ENCODE measurements at places on chromosomes 12 and 14. TPM values are rescaled to one million over a fixed set of nuclear protein-coding genes. Genes with fewer than 3 reads are reported as not detected.

DNA sequence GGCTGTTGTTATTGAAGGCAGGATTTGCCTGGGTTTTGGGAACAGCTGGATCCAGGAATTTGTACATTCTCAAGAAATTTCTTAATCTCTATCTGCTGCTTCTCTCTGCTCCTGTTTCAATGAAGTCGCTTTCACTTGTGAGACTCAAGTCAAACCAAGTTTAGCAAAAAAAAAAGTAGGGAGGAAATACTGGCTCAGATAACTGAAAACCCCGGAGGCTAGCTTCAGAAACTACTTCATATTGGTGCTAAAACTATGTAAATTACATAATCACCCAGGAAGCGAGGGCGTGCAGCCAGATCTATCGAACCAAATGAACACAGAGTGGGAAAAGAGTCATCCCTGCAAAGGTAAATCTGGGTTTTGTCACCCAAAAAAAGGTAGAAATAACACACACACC is 68.3 kb upstream of the FICD start:
- peak; percentile 60 for DNase-seq
- H3K27me3 ChIP-seq: no peaks in the 10 kb centered on the region
- peak overlapping the region; percentile 21 for H3K27ac ChIP-seq
- no peaks in the 10 kb centered on the region for H3K36me3 ChIP-seq
- no peak overlapping the region for H3K4me3 ChIP-seq
- no peaks in the 10 kb centered on the region for H3K4me1 ChIP-seq

- peak overlapping the region; percentile 48 for H3K4me3 ChIP-seq
- H3K36me3 ChIP-seq: no peaks in the 10 kb centered on the region
- peak; percentile 62 for DNase-seq
- H3K27ac ChIP-seq: peak overlapping the region; percentile 87
- no peaks in the 10 kb centered on the region for H3K27me3 ChIP-seq
- no peaks in the 10 kb centered on the region for H3K4me1 ChIP-seq
These were observed 501 bp downstream of the C1R start for GRCh38 chr12:7091660-7092228.

CCDC175 gene
- not detected for total RNA-seq

SPX gene
- not detected for total RNA-seq

GRCh38 chr12:129097451-129097850 is 244.2 kb downstream of the GLT1D1 start:
- no peak for DNase-seq
- H3K27me3 ChIP-seq: no peaks in the 10 kb centered on the region
- H3K4me1 ChIP-seq: no peaks in the 10 kb centered on the region
- H3K27ac ChIP-seq: no peak overlapping the region

ASCL1 gene
- total RNA-seq: not detected

- H3K4me3 ChIP-seq: no peak overlapping the region
- no peak for DNase-seq
- H3K27me3 ChIP-seq: no peaks in the 10 kb centered on the region
- H3K36me3 ChIP-seq: no peaks in the 10 kb centered on the region
- no peaks in the 10 kb centered on the region for H3K4me1 ChIP-seq
These were observed 3.6 kb upstream of the CFAP73 start for GRCh38 chr12:113145720-113146551.

DNA sequence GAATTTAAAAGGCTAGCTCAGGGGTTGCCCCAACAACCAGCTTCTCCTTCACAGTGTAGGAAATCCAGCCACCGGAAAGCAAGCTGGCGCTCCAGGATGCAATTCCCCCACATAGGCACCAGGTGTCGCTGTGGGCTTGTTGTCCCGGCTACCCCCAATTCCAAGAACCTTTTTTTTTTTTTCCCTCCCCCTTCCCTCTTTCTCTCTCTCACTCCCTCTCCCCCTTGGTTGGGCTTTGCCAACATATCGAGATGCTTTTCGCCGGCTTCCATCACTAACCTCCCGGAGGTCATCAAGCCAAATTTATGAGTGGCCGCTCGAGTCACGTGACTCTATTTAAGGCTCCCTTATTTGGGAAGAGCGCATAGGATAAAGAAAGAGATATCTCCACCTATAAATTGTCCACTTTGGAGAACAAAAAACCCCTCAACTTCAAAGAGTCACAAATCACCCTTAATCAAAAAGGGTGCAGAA is at the start of gene HOXC5:
Gene HOXC5, plus strand, starts transcription at position 424 of the 474 bp plus-strand sequence. CDS start 73 bp downstream, outside the sequence.
- no peaks in the 10 kb centered on the region for H3K4me1 ChIP-seq
- H3K4me3 ChIP-seq: peak within 1 kb of the TSS; percentile 4
- H3K27ac ChIP-seq: no peak within 1 kb of the TSS
- H3K36me3 ChIP-seq: no peaks in the 10 kb centered on the region

GPR68 gene
- not detected for total RNA-seq

SMCO2 gene
- not detected for total RNA-seq

DNA sequence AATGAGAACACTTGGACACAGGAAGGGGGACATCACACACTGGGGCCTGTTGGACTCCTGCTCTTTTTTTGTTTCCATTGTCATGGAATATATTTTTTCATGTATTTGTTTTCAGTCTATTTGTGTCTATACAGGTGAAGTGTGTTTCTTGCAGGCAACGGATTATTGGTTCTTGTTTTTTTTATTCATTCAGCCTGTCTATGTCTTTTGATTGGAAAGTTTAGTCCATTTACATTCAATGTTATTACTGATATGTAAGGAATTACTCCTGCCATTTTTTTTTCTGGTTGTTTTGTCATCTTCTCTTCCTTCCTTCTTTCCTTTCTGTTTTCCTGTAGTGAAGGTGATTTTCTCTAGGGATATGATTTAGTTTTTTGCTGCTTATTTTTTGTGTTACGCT is 18.0 kb upstream of the PTPRO start:
- no peaks in the 10 kb centered on the region for H3K4me1 ChIP-seq
- no peak overlapping the region for H3K27ac ChIP-seq
- no peak for DNase-seq
- H3K27me3 ChIP-seq: no peaks in the 10 kb centered on the region
- no peak overlapping the region for H3K4me3 ChIP-seq

GRCh38 chr12:101238306-101238705 is 28.3 kb upstream of the SLC5A8 start:
- no peaks in the 10 kb centered on the region for H3K36me3 ChIP-seq
- H3K27ac ChIP-seq: no peak overlapping the region
- H3K4me1 ChIP-seq: no peaks in the 10 kb centered on the region
